ENCODE measurements at places on chromosomes 12 and 14. TPM values are rescaled to one million over a fixed set of nuclear protein-coding genes. Genes with fewer than 3 reads are reported as not detected.

REM2 gene
- 0.18 TPM for total RNA-seq

TPPP2 gene
- not detected for total RNA-seq

DNA sequence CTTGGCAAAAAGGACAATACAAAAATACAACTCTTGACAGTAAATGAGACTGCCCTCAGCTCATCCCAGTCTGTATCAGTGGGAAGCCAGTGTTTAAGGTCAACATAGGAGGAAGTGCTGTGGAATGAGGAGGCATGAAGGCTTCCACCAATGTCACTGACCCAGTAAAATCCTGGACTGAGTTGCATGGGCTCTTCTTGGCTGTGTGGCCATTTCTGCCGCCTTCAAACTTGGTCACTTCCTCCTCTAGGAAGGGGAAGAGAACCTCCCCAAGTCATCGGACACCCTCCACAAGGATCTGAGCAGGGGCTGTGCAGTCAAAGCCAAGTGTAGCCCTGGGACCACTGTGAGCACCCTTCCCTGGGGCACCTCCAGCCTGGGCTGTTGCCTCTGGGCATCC, 11.9 kb downstream of the GPR68 start:
- no peak for DNase-seq

DTX1 gene
- not detected for total RNA-seq

OTX2 gene
- not detected for total RNA-seq

NOS1 gene
- not detected for total RNA-seq

DNA sequence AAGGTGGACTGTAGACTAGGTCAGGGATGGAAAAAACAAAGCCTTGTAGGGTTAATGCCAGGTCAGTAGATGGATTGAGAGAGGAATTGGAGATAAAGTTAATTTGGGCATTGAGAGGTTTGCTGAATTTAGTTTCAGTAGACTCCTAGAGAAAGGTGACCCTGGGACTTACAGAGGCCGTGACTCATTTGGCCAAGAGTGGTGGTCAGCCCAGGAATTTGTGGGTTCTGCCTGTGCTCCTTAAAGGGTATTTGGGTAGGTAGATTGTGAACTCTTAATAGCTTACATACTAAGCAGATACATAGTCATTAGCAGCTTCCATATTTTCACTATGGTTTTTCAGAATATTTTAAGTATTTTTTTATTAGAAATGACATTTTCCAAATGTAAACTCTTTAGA, 21.8 kb downstream of the PLEKHA5 start:
- DNase-seq, result no peak

DNA sequence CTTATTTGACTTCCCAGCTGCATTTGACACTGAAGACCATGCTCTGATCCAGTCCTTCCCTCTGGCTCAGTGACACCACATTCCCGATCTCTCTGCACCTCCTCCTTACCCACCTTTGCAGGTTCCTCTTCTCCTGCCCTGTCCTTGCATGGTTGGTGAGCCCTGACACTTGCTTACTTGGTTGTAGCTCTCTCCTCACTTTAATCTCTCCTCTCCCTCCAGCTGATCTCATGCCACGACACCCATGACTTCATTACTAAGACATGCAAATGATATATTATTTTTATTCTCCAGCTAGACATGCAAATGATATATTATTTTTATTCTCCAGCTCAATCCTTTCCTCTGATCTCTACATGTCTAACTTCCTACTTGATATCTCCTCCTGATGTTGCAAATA, at the start of gene SERPINA9:
TSS of gene SERPINA9 (minus strand) at position 175 of the 400 bp plus-strand sequence. CDS start 6,357 bp downstream, outside the sequence.
- DNase-seq, result no peak
